ENCODE measurements at places on chromosomes 13 and 19.

DNA sequence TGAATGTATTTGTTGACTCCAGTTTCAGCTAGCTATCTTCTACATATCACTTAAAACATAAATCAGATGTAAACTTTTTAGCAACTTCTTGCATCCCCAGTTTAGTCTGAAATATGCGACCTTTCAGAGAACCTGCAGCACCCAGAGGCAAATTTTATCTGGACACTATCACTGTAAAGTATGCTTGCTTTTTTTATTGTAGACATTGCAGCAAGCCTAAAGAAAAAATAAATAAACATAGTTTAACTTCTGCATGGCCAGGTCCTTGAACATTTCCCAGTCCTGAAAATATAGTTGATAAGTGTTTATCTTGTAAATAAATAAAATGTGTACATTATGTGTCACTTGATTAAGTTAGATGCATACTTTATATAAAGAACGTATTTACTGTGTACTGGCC is 1829.4 kb downstream of the PCDH9 start:
- no peak for DNase-seq

GRCh38 chr13:44749906-44750305 is 173.8 kb upstream of the TSC22D1 start:
- no peak for DNase-seq

GRCh38 chr13:29022968-29023367 is 202.8 kb downstream of the MTUS2 start:
- no peak for DNase-seq

GRCh38 chr13:60571571-60571970 is 174.6 kb downstream of the TDRD3 start:
- DNase-seq: no peak

DNA sequence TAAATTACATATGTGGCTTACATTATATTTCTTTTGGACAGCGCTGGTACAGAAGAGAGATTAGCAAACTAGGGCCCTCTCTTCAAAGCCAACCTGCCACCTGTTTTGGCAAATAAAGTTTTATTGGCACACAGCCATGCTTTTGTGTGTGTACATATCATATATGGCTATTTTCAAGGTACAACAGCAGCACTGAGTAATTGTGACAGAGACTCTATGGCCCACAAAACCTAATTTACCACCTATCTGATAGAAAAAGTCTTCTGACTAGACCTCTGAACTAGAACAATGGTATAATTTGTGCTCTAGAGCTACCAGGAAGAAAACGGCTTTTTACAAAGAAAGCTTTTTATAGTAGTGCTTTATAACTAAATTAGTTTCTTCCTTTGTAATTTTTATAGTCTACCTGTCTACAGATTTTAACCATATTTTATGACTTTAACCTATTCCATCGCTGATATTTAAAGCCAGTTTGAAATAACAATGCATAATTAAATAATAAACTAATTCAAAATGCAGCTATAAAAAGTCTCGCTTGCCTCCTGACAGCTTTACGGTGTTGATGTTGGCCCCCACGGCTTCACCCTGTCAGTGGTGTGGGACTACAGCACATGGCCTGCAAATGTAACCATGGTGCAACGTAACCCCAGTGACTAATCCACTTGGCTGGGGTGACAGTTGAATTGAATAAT is 17.7 kb upstream of the DPY19L3 start:
- no peak for DNase-seq

DNA sequence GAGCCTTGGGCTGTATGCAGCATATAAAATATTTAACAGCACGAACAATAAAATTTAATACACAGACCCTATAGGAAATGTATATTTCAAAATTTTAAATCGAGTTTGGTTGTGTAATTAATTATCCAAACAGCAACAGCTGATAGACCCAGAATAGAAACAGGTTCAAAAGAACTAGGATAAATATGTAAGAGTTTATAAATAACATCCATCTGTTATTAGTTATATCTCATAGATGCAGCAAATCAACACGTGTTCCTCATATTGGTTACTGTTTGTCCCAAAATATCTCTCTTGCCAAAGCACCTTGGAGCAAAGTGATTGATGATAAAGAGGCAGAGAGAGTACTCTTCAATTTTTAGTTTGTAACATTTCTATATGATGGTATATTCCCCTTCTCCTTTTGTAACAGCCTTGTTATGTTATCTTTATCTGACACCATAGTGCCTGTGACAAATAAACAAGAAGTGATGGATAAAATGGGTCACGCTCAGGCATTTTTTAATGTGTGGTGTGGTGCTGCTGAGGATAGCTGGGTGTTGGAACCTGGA is 260.6 kb upstream of the NBEA start:
- DNase-seq: no peak

DNA sequence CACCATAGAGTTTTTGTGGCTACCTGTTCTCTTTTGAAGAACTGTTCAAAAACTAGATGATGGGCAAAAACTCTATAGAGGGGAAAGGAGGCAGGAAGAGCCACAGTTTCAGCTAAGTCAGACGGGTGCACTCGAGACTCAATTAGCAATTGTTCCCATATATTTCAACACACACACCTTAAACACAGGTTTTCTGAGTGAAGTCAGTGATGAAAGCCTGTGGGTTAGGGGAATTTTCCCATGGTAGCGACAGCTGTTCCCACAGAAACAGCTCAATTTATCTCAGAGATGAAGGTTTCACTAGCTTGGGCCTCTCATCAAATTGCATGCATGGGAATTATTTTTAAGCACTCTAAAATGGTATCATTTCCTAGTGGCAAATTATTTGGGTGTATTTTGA is 143.4 kb downstream of the ZIC5 start:
- DNase-seq: no peak

- DNase-seq: no peak
These were observed 411.0 kb downstream of the ZNF536 start for GRCh38 chr19:30783212-30783611.

- DNase-seq: no peak
These were observed 493 bp upstream of the LHFPL6 start for GRCh38 chr13:39603424-39603947.

- DNase-seq: no peak
These were observed 1.5 kb upstream of the HCN2 start for GRCh38 chr19:588093-588740.

DNA sequence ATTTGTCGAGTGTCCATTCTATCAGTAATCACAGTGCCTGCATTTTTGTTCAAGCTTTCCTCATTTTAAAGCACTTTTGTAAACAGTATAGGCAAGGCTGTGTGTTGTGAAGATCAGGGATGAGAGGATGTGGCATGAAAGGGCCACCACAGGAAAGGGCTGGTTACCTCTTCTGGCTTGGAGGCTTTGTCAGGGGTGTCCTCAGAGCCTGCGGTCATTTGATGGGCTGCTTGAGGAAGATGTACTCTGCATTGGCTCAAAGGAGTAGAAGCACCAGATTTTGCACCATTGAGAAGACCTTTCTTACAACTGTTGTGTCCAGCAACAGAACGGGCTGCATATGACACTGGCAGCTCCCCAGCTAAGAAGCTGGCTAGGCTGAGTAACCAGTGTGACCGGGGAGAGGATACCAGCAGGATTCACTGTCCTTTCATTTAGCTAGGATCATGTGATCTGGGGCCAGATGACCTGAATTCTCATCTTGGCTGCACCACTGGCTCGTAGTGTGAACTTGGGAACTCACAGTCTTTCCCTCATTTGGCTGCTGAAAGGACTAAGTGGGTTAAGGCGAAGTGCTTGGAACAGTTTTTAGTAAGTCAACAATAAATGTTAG is 380.2 kb downstream of the FGF9 start:
- DNase-seq: no peak

- DNase-seq: no peak
These were observed 60.3 kb upstream of the CLDN10 start for GRCh38 chr13:95492044-95492801.

DNA sequence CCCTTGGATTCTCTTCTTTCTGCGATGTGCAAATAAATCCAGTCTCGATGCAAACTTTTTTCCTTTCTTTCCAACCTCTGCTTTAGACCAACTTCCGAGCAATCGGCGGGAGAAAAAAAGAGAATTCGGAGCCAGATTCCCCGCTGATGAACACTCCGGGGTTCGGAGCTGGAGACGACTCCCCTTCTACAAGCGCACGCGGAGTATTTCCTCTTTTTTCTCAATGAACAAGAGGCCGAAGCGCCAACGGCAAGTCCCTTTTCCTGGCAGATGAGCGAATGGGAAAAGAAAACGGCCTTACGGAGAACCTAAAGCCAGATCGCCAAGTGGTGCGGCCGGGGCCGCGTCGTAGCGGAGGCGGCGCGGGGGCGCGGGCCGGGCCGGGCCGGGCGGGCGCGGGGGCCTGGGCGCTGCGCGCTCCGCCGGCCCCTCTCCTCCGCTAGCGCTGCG is 250 bp downstream of the SPRY2 start:
- DNase-seq: no peak

DNA sequence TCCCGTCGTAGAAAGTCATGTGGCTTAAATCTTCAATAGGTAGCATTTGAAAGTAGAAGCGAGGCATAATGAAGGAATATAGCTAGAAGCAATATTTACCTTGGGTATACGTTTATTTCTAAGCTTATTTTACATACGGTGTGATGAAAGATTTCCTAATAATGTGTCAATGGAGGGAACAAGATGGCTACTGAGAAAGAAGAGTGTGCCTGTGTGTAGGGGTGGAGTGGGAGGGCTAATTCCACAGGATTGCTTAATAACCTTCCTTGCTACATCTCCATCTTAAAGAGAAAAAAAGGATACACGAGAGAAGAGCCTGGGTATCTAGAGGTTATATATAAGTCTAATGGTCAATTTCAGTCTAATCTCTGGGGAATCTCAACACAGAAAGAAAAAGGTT is 2.0 kb downstream of the SPART start:
- DNase-seq: no peak

GRCh38 chr19:17633700-17634099 is 54.5 kb downstream of the UNC13A start:
- no peak for DNase-seq

GRCh38 chr13:26247011-26247410 is 6.9 kb upstream of the CDK8 start:
- DNase-seq: no peak

DNA sequence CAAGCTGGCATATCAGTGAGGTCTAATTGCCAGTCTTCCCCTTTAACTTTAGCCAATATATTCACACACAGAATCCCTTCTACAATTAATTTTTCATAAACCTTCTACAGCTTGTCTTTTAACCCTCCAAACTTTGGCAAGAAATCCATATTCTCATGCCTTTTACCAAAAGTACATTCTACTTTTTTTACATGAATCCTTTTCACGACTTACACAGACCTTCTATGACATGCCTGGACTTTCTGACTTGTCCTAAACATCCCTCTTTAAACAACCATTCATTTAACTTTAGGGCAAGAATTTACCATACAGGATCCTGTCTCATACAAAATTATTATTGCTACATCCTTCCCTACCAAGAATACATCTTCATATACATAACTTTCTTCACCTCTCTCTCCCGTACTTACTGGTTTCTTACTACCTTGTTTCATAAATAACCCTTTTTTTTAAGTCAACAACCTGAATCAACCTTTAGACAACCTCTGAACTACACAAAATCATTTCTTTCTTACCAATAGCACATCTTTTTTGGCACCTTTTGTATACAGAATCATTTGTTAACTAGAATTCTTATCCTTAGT is 23.5 kb downstream of the ZNF544 start:
- DNase-seq: no peak

DNA sequence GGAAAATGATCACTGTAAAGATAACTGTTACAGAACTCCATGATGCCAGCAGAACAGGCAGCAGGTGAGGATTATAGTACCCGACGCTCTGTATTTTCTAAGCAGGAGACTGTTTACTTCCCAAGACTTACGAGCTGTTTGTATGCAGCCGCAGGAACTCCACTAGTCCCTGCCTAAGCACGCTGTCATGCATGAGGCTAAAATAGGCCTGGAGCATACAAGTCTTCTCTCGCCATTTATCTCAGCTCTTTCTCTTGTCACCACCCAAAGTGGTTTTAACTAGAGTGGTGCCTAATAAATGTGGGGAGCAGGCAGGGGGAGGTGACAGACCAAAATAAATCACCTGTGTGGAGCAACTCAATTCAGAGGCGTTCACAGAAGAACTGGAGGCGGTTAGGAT is 175.8 kb downstream of the TDRD3 start:
- no peak for DNase-seq

GRCh38 chr13:32316028-32316339 is 676 bp downstream of the BRCA2 start:
- DNase-seq: no peak

DNA sequence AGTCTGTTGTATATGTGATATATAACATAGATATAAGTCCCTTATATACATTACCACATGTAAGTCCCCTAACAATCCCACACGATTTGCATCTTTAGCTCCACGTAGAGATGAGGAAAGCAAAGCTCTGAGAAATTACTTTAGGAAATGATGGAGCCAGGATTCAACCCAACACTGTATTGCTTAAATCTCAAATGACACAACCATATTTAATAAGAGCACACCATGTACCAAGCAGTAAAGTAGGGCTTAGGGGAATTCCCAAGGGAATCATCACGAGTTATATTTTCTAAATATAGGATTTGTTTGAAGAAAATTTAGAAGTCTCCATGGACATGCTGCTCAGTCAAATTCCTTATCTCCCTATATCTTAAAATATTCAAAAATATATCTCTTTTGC is 61.3 kb upstream of the POMP start:
- no peak for DNase-seq

DNA sequence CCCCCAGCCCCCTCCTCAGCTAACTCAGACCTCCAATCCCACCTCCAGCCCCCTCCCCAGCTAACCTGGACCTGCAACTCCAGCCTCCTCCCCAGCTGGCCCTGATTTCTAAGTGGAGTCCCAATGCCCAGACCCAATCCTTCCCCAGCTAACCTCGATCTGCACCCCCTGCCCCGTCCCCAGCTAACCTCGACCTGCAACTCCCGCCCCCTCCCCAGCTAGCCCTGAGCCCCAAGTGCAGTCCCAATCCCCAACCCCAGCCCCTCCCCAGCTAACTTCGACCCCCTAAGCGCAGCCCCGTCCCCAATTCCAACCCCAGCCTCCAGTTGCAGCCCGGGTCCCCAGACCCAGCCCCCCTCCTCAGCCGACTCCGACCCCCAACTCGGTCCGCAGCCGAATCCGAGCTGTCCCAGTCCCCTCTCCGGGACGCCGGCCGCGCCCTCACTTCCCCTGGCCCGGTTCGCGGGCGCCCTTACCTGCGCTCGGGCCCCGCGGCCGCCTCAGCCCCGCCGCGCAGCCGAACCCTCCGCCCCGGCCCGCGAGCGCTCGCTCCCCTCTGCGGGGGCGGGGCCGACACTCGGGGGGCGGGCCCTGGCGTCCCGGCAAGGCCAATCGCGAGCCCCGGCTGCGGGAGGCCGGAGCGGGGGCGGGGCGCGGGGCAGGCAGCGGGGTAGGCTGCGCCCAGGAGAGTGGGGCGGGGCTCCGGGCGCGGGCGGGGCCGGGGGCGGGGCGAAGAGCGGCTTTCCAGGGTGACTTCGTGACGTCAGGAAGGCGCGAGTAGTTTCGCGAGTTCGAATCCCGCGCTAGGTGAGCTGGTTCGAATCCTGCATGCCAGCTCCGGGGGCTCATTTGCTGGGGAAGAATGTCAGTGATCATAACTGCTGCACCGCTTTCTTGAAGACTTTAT is at the start of gene GNG7:
Gene GNG7, minus strand, starts transcription at position 525 of the 907 bp plus-strand sequence. CDS start 182,006 bp downstream, outside the sequence.
- peak; percentile 26 for DNase-seq

DNA sequence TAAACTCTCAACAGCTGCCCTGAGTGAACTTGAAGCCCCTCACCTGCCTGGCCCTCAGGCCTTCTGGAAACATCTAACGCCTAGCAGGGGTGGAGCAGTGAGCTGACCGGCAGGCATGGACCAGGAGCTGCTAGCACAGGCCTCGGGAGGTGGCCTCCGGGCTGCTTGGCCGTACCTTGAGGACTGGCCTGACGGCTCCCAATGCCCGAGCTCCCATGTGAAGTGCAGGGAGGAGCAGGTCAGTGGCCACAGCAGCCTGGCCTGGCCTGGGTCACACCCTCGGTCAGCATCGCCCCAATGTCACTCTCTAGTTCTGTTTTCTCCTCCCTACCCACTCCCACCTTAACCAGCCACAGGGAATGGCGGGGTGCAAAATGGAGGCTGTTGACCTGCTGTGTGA is 19.0 kb downstream of the TSHZ3 start:
- DNase-seq: no peak

Measured in pulmonary artery endothelial cell (primary cell).